ENCODE measurements at places on chromosomes 12 and 14.

- DNase-seq = no peak
Observed at GRCh38 chr12:70513426-70513825, 123.8 kb downstream of the PTPRB start.

- DNase-seq = no peak
Observed at GRCh38 chr14:100386121-100386520, 63.0 kb downstream of the SLC25A47 start.

GRCh38 chr12:29148911-29149690, at the start of gene FAR2:
Gene FAR2 (plus strand): TSS chr12:29149278. CDS start chr12:29270450, 121,172 bp downstream.
- no peak for DNase-seq

DNA sequence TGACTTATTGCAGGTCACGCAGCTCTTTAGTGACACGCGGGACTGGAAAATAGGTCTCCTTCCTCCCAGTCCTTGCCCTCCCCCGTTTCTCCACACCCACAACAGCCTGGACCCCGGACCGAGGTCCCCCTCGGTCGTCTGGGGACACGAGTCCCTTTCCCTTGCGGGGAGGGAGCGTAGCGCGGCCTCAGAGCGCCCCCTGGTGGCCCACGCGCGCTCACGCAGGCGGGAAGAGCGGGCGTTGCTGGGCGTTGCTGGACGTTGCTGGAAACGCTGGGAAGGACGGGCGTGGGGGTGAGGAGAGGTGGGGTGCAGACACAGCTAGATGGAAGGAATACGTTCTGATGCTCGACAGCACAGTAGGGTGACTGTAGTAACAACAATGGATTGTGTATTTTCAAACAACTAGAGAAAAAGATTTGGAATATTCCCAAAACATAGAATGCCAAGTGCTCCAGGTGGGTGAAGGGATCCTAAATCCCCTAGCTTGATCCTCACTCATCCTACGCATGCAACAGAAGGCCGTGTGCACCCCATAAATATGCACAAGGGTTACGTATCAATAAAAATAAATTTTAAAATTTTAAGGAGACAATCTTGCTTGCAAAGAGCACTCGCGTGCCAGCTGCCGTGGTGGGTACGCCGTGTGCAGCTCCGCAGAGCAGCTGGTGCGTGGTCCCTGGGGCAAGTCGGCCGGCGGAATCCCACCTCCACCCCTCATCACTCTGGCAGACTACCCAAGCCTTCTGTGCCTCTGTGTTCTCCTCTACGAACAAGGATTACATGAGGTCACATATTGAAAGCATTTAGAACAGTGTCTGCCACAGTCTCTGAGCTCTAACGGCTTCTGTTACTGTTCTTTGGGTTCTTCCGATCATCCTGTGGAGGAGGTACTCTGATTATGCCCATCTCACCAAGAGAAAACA, 87.4 kb downstream of the B4GALNT3 start:
- DNase-seq = peak; percentile 45
